ENCODE measurements at places on chromosomes 2 and 18.

DNA sequence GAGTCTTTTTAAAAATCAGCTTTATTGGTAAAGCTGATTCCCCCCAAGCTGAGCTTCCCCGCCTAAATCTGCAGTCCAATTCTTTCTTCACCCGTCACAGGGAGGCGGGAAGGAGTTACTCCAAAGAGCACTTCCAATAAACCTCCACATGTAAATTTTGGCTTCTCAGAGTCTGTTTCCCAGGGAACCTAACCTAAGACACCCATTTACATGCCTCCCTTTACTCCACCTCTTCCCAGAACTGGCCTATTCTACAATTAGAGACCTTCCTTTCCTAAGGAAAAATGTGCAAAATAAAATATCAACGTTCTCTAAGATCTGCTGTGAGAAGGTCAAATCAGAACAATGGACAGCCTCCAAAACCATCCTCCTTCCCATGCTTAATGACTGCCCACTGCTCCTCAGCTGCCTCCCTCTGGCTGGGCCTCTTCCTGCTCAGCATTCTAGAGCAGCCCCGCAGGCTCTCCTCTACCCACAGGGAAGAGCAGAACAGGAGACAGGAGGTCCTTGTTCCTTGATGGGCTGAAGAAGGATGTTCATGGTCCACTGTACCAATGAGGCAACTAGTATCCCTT lies 63.6 kb downstream of the ONECUT2 start:
- DNase-seq, result no peak

DNA sequence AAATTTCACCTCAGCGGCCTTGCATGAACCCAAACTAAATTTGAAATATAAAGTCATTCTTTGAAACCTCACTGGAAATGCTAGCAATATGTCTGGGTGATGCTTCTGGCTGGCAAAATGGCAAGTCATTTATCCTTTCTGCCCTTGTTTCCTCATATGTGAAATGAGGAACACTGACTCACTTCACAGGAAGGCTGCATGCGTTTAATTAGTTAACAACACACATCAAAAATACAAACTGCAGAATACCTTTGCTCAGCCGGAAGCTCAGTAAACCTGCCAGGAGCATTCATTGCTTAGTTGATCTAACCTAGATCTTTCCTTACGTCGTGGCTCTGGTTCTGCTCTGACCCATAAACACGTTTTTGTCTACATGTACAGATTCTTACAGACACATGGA lies 214.2 kb upstream of the ACVR2A start:
- no peak for DNase-seq

DNA sequence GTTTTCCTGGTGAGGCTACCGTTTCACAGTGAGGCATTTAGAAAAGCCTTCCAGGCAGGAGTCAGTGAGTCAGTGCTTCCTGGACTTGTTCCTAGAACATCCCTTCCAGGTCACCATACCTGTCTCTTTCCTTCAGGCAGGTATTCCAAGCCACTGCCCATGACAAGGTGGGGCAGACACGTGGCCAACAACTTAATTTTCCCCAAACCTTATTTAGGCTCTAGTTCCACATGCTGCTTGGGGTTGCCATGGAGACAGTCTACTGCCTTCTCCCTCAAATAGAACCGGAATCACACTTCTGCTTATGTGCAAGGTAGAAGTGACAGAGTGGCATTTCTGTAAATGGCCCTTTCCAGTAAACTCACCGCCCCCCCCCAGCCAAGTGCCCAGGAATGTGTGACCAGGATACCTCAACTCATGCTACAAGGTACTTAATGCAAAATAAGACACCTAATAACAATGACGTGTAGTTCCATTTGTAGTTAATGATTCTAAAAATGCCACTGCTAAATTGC lies 258.3 kb downstream of the PRKCE start:
- no peak for DNase-seq

DNA sequence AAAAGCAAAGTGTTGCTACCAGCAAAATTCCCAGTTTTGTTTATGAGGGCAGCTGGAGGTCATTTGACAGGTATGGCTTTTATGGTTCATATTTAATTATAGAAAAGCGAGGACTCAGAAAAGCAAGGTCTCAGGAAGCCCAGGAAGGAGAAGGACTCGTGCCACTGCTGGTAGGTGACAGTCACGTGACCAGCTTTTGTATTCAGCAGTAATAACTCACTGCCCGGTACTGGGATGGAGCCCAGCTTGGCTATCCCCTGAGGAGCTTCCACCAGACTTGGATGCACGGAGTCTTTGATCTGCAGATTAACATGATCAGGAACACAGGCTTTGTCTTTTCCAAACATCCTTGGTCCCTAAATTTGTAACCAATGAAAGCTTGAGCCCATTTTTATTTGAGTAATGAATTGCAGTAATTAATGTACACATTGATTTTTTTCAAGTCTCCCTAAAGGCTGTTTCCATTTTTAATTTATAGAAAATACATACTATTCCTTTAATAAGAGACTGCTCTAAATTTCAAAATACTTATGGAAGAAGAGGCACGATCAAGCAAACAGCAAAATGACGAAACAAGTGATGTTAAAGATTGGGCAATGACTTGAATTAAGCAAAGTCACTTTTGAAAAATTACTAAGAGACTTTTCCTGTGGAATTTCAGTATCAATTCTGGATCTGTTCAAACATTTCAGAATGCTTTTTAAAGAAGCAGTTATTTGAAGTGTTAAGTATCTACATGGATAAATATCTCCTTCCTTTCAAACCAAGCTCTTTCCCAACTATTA lies 251.7 kb upstream of the HNRNPA3 start:
- no peak for DNase-seq

- DNase-seq, result no peak
These were observed 89.2 kb upstream of the GLS start for GRCh38 chr2:190791347-190791975.
